SJSA1 (cell line): ENCODE measurements at places on chromosomes 3 and 15. TPM values are rescaled to one million over a fixed set of nuclear protein-coding genes. Genes with fewer than 3 reads are reported as not detected.

The RNU6-1 gene
- not detected in 2 replicates for total RNA-seq

The LSAMP gene
- not detected in 2 replicates for total RNA-seq

The MDFIC2 gene
- total RNA-seq = not detected in 2 replicates

The TUBGCP4 gene
- total RNA-seq = 9.4 and 11.7 TPM in 2 replicates

The PRSS50 gene
- not detected in 2 replicates for total RNA-seq

The BOC gene
- 0.26 and 2.8 TPM in 2 replicates for total RNA-seq

The PP2D1 gene
- total RNA-seq = not detected in 2 replicates

The FAM43A gene
- 14.2 and 17.6 TPM in 2 replicates for total RNA-seq

The CELSR3 gene
- under 0.01 and 0.26 TPM in 2 replicates for total RNA-seq

The CAV3 gene
- total RNA-seq = not detected in 2 replicates

The SNTN gene
- total RNA-seq = not detected in 2 replicates

The AADACL2 gene
- not detected in 2 replicates for total RNA-seq

The ACKR4 gene
- 0.18 TPM in 1 of 2 replicates, not detected in the other for total RNA-seq

The CD96 gene
- 0.13 and 0.38 TPM in 2 replicates for total RNA-seq

The GUCA1C gene
- total RNA-seq = not detected in 2 replicates

The SLC33A1 gene
- 24.9 and 27.7 TPM in 2 replicates for total RNA-seq

The AQP9 gene
- not detected in 2 replicates for total RNA-seq

The ILDR1 gene
- total RNA-seq = not detected in 2 replicates

GRCh38 chr3:121723485-121723884 is 26.1 kb downstream of the GOLGB1 start:
- no peak for DNase-seq

GRCh38 chr3:71348001-71348632 is 235.4 kb downstream of the FOXP1 start:
- no peak for DNase-seq

- DNase-seq = peak; percentile 39
These were observed 2.5 kb downstream of the XIRP1 start for GRCh38 chr3:39189959-39190269.

DNA sequence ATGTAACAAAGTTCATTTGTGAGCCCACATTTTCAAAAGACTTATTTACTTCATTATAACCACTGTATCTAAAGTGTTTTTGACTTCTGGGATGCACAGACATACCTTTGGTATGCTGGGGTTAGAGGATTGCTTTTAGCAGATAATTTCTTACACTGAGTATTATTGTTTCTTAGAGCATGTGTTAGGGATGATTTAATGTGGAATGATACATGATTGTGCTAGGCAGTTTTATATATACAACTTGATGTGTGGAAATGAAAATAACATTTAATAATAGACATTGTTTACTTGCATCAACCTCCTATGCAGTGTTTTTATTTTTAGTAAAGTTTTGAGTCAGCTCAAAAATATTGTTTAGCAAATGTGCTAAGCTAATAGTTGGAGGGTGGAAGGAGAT is 3.4 kb downstream of the KIF23 start:
- no peak for DNase-seq

DNA sequence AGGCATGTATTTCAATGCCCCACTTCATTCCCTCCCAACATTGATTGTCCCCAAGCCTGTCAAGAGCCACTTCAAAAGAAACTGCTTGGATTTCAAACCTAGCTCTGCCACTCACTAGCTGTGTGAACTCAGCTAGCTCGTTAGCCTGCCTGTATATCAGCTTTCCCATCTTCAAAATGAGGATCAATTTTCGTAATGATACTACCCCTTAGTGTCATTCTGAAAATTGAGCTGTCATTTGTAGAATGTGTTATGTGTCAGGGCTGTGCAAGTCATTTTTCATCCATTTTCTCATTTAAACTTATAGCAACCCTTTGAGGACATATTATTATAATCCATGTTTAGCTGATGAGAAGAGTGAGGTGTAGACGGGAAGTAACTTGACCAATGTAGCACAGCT is 88.6 kb downstream of the TRIM42 start:
- no peak for DNase-seq

DNA sequence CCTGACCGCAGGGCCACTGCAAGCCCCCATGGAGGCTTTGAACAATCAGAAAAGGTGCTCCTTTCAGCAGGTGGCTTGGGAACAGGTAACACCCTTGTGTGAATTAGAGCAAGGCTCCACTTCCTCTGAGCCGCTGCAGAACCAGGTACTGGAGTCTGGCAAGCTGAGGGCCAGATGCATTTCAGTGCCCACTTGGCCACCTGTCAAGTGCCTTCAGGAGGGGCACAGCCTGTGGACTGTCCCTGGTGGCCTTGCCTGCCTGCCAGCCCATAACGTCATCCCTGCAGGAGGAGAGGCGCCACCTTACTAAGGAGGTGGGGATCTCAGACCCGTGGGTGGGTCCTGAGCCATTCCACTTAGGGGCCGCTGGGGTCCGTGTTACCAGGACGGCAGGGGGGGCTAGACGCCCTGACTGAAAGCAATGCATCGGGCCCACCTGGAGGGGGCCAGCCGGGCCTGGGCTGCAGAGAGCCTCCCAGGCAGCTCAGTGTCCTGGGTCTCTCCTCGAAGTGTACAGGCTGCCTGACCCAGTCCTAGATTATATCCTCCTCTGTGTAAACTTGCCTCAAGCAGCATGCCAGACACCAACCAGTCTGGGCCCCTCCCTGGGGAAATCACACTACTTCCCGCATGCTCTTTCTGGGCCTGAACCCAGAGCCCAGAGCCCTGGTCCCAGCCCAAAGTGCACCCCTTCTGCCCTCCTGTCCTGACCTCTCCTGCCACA is 16.1 kb downstream of the SPTBN5 start:
- no peak for DNase-seq

DNA sequence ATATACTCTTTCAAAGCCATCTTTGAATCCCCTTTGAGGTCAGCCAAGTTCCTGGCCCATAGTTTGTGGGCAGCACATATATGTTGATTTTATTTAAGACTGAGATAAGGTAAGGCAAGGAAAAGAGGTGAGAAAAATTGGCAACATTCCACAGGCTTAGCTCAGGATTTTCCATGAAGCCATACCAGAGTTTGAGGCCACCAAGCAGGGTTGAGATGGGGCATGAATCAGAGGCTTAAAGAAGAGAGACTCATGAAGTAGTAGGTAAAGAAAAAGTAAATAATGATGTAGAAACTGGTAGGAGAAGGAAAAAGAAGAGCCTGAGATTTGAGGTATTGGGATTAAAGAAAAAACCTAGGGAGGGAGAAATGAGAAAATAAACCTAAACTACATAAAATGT is 89.2 kb downstream of the MYO5A start:
- DNase-seq = no peak

GRCh38 chr3:170354760-170355159 is 2.8 kb upstream of the SKIL start:
- DNase-seq = no peak

DNA sequence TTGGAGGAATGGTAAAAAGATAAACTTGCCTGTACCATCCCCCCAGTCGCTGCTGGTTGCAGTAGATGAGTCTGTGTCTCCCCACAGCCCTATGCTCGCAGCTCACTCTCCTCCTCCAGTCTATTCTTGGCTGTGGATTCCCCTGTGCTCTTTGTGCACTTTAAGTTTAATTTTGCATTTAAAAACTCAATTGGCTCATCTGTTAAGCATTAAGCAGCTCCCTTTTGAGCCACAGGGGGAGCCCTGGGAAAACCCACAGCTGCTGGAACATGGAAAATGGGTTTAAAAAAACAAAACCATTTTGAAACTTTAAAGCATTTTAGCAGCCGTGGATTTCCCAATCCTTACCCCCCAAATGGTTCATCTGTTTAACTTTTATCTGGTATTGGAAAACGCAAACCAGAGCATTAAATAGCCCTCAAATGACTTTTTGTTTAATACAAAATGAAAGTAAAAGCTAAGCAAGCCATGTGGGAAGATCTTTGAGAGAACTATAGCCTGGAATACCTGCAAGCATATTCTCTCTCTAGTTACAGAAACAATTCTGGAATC is 536.9 kb downstream of the ZIC1 start:
- DNase-seq = peak; percentile 72

DNA sequence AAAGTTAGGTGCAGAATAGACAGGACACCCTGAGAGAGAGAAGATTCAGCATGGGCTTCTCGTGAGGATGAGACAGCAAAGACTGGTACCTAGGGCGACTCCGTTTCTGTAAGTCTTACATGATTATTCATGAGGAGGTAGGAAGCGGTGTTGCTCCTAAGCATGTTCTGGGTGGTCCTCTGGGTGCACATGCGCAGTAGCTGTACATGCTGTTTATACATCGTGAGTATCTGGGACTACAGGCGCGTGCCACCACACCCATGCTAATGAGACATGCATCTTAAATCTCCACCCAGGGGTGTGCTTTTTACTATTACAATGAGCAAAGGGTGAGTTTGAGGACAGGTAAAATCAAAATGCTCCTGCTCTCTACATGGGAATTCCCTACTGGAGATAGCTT is 12.3 kb downstream of the ALPK3 start:
- no peak for DNase-seq

- no peak for DNase-seq
These were observed 71.3 kb downstream of the CPN2 start for GRCh38 chr3:194279701-194280360.

- DNase-seq = no peak
These were observed 20.1 kb downstream of the KBTBD8 start for GRCh38 chr3:67018105-67018788.

GRCh38 chr3:64667138-64667537 is 20.7 kb downstream of the ADAMTS9 start:
- no peak for DNase-seq

GRCh38 chr15:47756872-47757271 is 39.6 kb downstream of the SEMA6D start:
- DNase-seq = peak; percentile 60

- DNase-seq = no peak
These were observed 18.0 kb upstream of the ADGRG7 start for GRCh38 chr3:100591411-100591810.

- DNase-seq = no peak
These were observed 134.4 kb upstream of the MITF start for GRCh38 chr3:69604735-69605450.

- DNase-seq = no peak
These were observed 101.6 kb downstream of the MYLK start for GRCh38 chr3:123782488-123782887.

DNA sequence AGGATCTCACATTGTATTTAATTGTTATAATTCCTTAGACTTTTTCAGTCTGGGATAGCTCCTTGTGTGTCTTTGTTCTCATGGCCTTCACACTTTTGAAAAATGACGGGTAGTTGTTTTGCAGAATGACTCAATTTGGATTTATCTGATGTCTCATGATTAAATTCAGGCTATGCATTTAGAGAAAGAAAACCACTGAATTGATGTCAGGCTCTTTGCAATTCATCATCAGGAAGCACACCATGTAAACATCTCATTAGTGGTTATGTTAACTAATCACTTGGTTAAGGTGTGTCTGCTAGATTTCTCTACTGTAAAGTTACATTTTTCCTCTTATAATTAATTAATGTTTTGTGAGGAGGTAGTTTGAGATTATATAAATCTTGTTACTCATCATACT is 8.0 kb upstream of the SLC22A13 start:
- no peak for DNase-seq

DNA sequence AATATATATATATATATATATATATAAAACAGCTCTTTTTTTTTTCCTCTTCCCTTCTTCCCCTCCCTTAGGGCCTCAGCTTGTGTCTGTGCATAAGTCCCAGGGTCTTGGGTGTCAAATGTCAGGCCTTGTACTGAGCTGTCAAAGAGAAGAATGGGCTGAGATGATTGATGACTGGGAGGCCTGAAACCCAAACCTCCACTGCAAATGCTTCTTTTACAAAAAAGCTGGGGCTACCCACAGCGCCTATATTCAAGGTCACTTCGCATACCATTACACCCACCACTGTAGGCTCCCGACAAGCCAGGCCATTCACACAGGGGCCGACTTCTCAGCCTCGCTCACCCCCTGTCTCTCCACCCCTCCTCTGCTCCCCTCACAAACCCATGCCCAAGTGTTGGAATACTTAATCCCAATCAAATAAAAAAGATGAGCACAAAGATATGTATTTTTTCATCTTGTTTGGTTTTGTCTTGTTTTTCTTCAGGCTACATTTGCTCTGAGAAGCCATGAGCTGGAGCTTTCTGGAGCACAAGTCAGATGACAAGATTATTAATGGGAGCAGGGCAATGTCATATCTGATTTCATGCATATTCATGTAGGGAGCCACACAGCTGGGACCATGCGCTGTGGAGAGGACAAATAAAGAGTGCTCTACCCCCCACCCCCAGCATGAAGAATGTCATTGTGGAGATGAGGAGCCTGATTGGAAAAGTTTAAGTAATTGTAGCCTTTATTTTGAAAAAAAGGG is 614.4 kb upstream of the NR2F2 start:
- no peak for DNase-seq

- no peak for DNase-seq
These were observed 216.3 kb upstream of the ARPP21 start for GRCh38 chr3:35422836-35423601.

- DNase-seq = peak; percentile 80
These were observed 8.4 kb downstream of the MFGE8 start for GRCh38 chr15:88904624-88905327.

DNA sequence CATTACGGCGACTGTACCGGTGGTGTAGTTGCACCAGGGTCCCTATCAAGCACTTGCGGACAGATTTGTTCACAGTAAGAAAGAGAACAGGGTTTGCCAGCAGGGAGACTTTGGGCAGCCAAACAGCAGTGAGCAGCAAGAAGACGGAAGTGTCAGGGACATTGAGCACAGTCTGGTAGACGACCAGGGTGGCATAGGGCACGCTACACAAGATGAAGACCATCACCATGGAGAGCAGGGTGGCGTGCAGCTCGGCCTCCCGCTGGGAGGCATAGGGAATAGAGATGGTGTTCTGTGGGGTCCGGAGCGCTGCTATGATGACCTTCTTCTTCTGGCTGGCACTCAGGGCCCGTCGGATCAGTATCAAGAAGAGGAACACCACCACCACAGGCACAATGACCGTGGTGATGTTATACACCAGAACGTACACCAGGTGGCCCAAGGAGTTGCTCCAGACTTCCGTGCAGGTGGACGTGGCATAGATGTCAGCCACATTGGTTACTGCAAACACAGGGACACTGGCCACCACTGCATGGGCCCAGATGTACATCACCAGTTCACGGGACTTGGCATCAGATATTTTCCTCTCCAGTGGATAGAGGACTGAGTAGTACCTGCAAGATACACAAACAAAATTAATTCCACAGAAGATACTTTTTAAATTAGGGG is 19.1 kb upstream of the FSIP1 start:
- no peak for DNase-seq

- no peak for DNase-seq
These were observed 247.7 kb upstream of the CDIN1 start for GRCh38 chr15:36331531-36332275.

GRCh38 chr3:37494216-37494615 is 319.8 kb upstream of the LRRFIP2 start:
- DNase-seq = no peak

- no peak for DNase-seq
These were observed 43.2 kb upstream of the PPP4R2 start for GRCh38 chr3:72953325-72953956.

GRCh38 chr3:110955301-110955880 is 116.2 kb upstream of the NECTIN3 start:
- no peak for DNase-seq

DNA sequence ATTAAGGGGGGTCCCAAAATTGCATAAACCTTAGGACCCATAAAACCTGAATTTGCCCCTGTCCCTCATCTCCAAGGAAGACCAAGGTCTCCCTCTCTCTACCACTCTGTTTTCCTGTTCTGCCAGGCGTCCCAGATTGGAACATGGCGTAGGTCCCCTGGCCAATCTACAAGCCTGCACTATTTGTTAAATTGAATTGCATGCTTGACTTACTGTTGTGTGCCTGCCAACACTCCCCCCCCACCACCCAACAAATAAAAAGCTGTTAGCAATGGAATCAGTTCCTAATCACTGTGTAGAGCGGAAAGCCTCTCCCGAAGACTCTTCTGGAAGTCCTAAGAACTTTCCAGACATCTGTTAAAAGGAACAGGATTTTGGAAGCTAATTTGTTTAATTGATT is 11.7 kb downstream of the CTXND1 start:
- DNase-seq = no peak
